ENCODE measurements at places on chromosomes 11 and 22.

DNA sequence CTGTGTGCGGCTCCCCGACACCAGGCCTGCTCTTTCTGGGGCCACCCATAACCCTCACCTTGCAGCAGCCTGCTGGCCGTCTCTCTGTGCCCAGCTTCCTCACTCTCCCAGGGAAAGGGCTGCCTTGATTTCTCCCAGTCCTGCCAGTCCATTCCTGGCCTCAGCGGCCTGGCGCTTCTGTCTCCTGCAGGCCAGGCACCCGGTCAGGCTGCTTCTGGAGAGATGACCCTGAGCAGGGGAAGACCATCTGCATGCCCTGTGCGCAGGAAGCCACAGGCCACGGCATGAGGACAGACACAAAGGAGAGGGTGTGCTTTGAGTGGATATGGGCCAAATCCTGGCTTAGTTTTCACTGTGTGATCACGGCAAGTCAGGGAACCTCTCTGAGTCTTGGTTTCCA is 86.2 kb downstream of the TSPAN18 start:
- DNase-seq: no peak

DNA sequence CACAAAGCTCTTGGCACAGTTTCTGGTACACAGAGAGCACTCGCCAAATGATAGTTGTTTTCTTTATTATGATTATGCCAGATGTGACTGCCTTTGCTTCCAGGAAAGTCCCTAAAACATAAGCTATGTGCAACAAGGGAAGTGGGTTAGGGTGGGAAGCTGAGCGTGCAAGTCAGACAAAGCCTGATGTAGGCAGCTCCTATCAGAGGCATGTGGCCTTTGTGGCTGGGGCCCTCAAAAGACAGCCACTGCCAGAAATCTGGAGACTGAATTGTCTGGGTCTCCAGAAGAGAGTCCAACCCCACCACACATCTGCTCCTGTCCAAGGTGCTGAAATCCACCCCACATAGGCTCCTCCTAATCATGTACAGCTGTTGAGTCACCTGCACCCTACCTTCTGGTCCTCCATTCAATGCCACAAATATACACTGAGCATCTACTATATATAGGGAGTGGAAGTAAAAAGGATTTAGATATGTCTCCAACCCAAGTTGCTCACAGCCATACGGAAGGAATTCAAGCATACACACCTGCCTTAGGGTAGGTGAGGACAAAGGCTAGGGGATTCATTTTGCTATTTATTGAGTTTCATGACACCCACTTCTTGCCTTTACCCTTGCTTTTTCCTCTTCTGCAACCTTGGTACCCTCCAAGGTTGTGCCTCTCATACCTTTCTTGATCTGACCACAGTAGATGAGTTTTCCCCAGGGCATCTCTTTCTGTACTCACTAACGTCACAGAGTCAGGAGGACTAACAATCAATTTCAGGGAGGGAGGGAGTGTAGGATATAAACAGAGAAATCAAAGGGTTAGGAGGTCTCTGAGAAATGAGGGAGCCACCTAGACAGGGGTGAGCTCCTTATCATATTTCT is 12.4 kb downstream of the SEC14L3 start:
- no peak for DNase-seq

GRCh38 chr11:9527481-9528135 is 45.9 kb upstream of the WEE1 start:
- DNase-seq: no peak

DNA sequence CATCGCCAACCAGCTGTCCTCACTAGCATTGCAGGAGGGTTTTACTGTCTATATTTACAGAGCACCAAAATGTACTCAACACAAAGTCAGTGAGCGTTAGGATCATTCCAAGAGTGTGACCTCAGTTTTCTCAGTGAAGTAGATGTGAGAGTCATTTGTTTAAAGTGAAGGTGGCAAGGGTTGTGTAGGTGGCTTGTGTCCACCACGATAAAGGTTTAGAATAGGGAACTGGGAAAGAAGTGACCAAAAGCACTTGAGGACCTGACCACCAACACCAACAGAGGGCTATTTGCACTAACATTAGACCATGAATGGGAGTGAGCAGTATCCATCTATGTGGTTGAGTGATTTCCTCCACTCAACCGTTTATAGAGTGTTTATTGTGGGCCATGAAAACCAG is 152.5 kb upstream of the POU2AF2 start:
- DNase-seq: no peak

DNA sequence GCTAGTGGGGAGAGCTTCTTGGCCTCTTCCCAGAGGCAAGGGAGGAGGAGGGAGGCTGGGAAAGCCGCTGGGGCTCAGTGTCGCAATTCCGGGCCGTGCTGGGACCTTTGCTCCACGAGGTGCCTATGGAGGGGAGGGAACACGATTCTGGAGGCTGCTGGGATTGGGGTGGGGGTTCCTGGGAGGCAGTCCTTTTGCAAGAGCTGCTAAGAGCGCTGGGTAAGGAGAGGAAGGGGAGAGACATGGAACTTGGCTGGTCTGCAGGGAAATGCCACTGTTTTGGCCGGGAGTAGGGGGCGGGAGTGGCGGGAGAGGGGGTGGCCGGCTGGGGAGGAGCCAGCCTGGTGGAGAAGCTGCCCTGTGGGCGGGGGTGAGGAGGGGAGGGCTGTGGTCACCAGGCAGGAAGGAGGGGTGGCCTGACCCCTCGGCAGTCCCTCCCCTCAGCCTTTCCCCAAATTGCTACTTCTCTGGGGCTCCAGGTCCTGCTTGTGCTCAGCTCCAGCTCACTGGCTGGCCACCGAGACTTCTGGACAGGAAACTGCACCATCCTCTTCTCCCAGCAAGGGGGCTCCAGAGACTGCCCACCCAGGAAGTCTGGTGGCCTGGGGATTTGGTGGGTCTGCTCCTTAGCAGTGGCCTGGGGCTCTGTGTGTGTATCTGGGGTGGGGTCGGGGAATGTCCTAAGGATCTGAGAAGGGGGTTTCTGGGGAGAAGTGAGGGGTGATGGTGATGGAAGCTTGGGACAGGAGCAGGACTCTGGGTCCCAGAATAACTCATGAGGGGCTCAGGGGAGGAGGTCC is at the start of gene NR1H3:
Gene NR1H3, plus strand, starts transcription at position 480 of the 800 bp plus-strand sequence. CDS start 1,221 bp downstream, outside the sequence.
- no peak for DNase-seq

DNA sequence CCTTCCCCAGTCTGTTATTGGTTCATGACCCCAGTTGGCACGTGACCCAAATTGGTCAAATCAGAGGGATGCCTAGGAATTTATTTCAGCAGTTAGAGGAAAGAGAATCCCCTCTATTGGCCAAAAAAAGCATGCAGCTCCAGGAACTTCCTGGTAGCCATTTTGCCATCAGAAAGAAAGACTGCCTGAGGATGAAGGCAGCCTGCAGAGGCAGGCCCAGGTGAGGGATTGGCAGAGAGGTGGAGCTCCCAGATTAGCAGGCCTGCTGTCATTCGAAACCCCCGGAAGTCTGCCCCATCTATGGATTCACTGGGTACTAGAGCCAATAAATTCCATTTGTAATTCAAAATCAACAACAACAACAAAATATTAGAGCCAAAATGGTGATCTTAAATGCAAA is 207.6 kb downstream of the CWF19L2 start:
- DNase-seq: no peak

- DNase-seq: no peak
These were observed 43.3 kb downstream of the CYB5R2 start for GRCh38 chr11:7630002-7630401.

- DNase-seq: no peak
These were observed 612 bp downstream of the ASPHD2 start for GRCh38 chr22:26429458-26430286.

DNA sequence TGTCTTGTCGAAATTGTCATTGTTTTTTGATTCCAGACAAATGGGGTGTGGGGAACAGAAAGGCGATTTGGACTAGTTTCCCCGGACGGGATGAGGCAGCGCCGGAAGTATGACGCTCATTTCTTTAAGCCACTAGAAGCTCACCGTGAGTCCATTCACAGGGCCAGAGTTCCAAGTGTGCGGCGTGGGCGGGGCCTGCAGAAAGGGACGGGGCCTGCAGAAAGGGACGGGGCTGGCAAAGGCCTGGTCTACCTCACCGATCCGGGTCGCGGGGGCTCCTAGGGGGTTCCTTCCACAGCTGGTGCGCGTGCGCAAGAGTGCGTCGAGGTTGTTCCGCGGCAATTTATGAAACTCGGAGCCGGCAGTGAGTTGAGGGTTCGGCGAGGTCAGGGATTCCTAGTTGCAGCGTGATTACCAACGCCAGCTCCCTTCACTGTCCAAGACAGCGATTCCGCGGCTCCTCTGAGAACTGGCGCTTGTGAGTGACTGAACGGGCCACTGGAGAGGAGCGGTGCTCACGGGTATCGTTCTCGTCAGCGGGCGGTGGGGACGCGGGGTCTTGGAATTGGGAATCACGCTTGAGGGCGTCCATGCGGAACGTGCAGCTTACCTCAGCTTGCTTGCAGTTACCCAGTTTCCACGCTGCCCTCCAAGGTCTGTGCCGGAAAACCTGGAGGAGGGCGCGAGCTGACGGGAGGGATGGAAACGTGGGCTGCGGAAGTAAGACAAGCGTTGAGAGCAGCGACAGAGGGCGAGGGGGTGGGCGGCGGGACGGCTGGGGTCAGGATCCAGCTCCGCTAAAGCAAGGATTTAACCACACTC is at the start of gene ZNF215:
Gene ZNF215, plus strand, starts transcription at position 219 of the 822 bp plus-strand sequence. CDS start 5,847 bp downstream, outside the sequence.
- DNase-seq: no peak

DNA sequence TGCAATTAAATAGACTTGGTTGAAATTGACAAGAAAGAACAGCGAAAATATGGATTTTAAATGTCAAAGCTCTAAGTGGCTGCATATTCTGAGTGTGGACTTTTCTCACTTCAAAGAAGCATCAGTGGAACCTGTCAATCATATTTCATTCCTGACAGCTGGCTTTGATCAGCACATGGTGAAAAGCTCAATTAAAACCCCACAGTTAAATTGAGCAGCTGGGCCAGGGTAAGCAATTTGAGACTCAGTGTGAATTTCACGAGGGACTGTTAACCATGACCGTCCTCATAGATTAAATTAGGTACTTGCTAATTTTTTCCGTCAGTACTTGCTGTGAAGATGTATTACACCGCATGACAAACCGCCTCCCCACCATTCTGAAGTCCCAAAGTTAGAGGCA is 11.0 kb upstream of the OR10D3 start:
- DNase-seq: no peak

DNA sequence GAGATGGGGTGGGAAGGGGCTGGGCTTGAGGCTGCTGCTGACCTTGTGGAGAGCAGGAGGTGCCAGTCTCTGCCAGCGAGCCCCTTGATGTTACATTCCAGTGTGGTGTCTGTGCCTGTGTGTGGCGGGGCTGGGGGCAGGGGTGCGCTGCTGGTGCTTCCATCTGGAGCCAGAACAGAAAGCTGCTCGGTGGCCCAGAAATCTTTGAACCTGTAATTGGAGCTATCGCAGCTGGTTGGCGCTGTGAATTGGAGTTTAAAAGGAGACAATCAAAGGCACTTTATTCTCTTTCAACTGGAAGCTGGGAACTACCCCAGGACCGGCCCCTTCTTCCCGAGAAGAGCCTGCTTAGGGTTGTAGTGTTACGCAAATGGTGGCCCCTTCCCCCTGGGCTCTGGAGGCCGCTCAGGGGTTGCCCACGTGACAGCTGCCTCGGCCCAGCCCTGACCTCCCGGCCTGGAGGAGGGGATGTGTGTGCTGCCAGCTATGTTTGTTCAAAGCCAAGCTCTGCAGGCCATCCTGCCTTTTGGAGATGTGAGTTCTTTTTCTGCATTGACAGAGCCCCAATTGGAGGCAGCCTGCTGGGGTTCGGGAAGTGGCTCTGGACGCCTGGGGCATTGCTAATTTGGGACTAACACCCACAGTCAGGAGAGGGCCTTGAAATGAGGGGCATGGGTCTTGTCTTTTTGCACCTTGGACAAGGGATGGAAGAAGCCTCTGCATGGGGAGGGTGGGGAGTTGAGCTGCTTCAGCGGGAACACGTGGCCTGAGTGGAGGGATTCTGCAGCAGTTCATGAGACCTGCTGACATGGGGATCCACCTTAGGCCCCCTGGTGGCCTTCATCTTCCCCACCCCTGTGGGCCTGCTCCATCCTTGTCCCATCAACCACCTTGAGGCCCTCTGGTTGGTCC is 14.0 kb upstream of the ARSA start:
- no peak for DNase-seq

- DNase-seq: no peak
These were observed 20.3 kb upstream of the MICAL3 start for GRCh38 chr22:18044548-18045271.

DNA sequence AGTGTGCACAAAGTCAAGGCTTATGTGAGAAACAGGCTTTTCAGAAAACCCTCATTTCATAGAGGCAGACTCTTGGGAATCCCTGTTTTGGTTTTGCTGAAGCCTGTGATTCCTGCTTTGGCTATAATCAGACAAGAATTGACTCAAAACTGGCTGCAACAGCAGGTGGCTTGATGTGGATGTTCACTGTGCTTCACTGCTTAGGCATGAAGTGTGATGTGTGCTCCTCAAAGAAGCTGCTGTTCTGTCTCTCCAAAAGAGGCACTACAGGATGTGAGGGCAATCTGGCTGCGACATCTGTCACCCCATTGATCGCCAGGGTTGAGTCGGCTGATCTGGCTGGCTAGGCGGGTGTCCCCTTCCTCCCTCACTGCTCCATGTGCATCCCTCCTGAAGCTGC is 103.5 kb downstream of the C11orf58 start:
- DNase-seq: no peak

- no peak for DNase-seq
These were observed 193.9 kb upstream of the RAG2 start for GRCh38 chr11:36791957-36792356.

GRCh38 chr11:69563946-69564775 is 76.8 kb upstream of the CCND1 start:
- no peak for DNase-seq

- DNase-seq: no peak
These were observed 1.5 kb downstream of the MS4A8 start for GRCh38 chr11:60700689-60701468.

DNA sequence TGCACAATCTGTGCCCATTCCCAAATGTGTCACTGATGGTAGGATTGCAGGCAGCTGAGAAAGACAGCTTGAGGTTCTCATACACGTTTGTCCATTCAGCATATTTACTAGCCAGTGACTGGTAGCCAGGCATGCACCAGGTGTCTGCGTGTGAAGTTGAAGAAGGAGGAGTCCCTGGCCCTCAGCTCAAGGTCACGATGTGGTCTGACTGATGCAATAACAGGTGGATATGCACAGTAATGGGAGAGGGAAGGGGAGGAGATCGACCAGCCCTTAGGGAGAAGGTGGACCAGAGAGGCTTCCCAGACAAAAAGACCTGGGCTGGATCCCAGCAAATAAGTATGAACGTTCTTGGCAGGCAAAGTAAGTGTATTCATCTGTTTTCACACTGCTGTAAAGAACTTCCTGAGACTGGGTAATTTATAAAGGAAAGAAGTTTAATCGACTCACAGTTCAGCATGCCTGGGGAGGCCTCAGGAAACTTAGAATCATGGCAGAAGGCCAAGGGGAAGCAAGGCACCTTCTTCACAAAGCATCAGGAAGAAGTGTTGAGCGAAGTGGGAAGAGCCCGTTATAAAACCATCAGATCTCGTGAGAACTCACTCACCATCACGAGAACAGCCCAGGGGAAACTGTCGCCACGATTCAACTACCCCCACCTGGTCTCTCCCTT is 96.0 kb downstream of the MN1 start:
- no peak for DNase-seq

GRCh38 chr22:34534101-34534500 is 531.9 kb upstream of the ISX start:
- no peak for DNase-seq

All from CD4-positive, alpha-beta T cell treated with Interleukin-4 for 4 hours (primary cell).